ENCODE measurements at places on chromosomes 1 and 21. TPM values are rescaled to one million over a fixed set of nuclear protein-coding genes. Genes with fewer than 3 reads are reported as not detected.

The PLA2G2D gene
- polyA plus RNA-seq = 0.23 TPM

- H3K36me3 ChIP-seq = no peaks in the 10 kb centered on the region
- H3K4me3 ChIP-seq = no peak overlapping the region
- H3K27me3 ChIP-seq = no peaks in the 10 kb centered on the region
- H3K4me1 ChIP-seq = peaks cover 37% of the 10 kb centered on the region
Observed at GRCh38 chr1:203645996-203646395, 19.4 kb downstream of the ATP2B4 start.

DNA sequence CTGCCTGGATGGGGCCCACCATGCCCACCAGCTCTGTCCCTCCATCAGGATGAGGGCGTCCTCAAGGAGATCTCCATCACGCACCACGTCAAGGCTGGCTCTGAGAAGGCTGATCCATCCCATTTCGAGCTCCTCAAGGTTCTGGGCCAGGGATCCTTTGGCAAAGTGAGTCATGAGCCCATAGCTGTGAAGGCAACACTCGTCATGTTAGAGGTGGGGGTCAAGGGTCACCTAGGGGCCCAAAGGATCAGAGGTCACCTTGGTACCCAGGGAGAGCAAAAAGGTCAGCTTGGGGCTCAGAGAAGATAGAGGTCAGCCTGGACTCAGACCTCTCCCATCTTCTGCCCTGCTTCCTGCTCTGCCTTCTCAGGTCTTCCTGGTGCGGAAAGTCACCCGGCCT is 17.3 kb downstream of the RPS6KA1 start:
- peaks cover 1% of the 10 kb centered on the region for H3K4me1 ChIP-seq
- no peaks in the 10 kb centered on the region for H3K27me3 ChIP-seq
- H3K27ac ChIP-seq = no peak overlapping the region
- H3K36me3 ChIP-seq = peaks cover 48% of the 10 kb centered on the region
- no peak for DNase-seq

- no peaks in the 10 kb centered on the region for H3K4me1 ChIP-seq
- H3K4me3 ChIP-seq = no peak overlapping the region
- no peaks in the 10 kb centered on the region for H3K36me3 ChIP-seq
- no peaks in the 10 kb centered on the region for H3K27me3 ChIP-seq
- H3K27ac ChIP-seq = no peak overlapping the region
Observed at GRCh38 chr1:94118013-94118412, 2.9 kb downstream of the ABCA4 start.

DNA sequence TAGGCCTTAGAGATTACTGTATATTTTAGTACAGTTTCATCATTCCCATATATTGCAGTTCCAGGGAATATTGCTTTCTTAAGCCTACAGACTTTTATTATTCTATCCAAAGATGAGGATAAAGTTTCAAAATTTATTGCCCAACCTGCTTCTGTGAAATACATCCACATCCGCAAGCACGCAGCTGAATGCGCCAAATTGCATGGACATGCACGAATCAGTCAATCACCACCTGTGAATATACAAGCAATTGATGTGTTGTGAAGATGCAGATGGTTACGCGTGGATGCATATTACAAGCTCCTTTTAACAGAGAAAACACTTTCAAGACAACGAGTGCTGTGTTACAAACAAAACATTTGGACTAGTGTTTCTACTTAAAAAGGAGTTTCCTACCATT is 577.8 kb upstream of the PLXNA2 start:
- H3K4me1 ChIP-seq = no peaks in the 10 kb centered on the region
- no peaks in the 10 kb centered on the region for H3K36me3 ChIP-seq
- no peaks in the 10 kb centered on the region for H3K27me3 ChIP-seq
- no peak overlapping the region for H3K27ac ChIP-seq
- DNase-seq = no peak
- no peak overlapping the region for H3K4me3 ChIP-seq

DNA sequence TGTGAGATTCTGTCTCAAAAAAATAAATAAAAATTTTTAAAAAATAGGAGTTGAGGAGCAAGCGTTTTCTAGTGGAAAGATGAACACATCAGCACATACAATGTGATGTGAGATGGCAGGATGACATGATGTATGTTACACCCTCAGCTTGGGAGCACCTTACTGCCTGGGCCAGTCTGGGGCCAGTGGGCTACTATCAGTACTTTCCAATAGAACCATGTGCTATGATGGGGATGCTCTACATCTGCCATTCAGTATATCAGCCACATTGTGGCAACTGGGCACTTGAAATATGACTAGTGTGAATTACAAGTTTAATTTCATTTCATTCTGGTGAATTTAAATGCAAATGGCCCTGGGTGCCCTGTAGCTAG is 156.0 kb downstream of the PGBD5 start:
- DNase-seq = no peak
- peaks cover 34% of the 10 kb centered on the region for H3K4me1 ChIP-seq
- H3K36me3 ChIP-seq = peaks cover 54% of the 10 kb centered on the region

Data from stomach (tissue), 19 donors.